ENCODE measurements at places on chromosomes 5 and 9. TPM values are rescaled to one million over a fixed set of nuclear protein-coding genes. Genes with fewer than 3 reads are reported as not detected.

Gene CCIN
- 0.40 TPM for total RNA-seq

Gene CCDC69
- total RNA-seq: 5.5 TPM

Gene PCDHB7
- total RNA-seq: 1.6 TPM

Gene IFNB1
- total RNA-seq: not detected

Gene LCN6
- not detected for total RNA-seq

Gene NR2F1-AS1
- total RNA-seq: 13.4 TPM

Gene ENG
- total RNA-seq: 8.1 TPM

Gene DNAI1
- total RNA-seq: not detected

Gene SLC46A2
- not detected for total RNA-seq

Gene CDC25C
- total RNA-seq: 6.8 TPM

Gene CKMT2
- 2.3 TPM for total RNA-seq

Gene ARID3C
- not detected for total RNA-seq

Gene TMEM245
- 74.6 TPM for total RNA-seq

Gene FGF1
- not detected for total RNA-seq

Gene IFNA21
- not detected for total RNA-seq

Gene ROPN1L
- 0.45 TPM for total RNA-seq

Gene DND1
- total RNA-seq: 3.3 TPM

Gene SCGB3A2
- 0.49 TPM for total RNA-seq

Gene GARIN3
- total RNA-seq: not detected

Gene CERCAM
- total RNA-seq: 134 TPM

Gene PCDHAC2
- 12.1 TPM for total RNA-seq

Gene STOM
- total RNA-seq: 53.9 TPM

Gene TBC1D9B
- total RNA-seq: 139 TPM

Gene FGD3
- total RNA-seq: 41.9 TPM

Gene FABP6
- total RNA-seq: not detected

Gene GRXCR2
- not detected for total RNA-seq

Gene FOXI1
- not detected for total RNA-seq

Gene PHYHD1
- total RNA-seq: 22.2 TPM

Gene SURF2
- total RNA-seq: 12.1 TPM

Gene FCN2
- total RNA-seq: not detected

Gene PLAC8L1
- 2.6 TPM for total RNA-seq

Gene CCDC192
- 2.1 TPM for total RNA-seq

Gene PCDHA5
- 3.6 TPM for total RNA-seq

Gene FBP2
- total RNA-seq: not detected

Gene SLC45A2
- 0.45 TPM for total RNA-seq

Gene FPGS
- total RNA-seq: 58.1 TPM

Gene CD14
- total RNA-seq: 0.35 TPM

Gene RPS14
- 2,627 TPM for total RNA-seq

Gene ABITRAM
- total RNA-seq: 17.7 TPM

Gene PFN3
- total RNA-seq: not detected

Gene ANGPTL2
- 16.6 TPM for total RNA-seq

Gene SLCO6A1
- total RNA-seq: 6.2 TPM

Gene S100Z
- 0.32 TPM for total RNA-seq

Gene FAM81B
- total RNA-seq: 4.3 TPM

Gene CAMK4
- 11.7 TPM for total RNA-seq

Gene CTXN3
- total RNA-seq: not detected

Gene RNF183
- 0.53 TPM for total RNA-seq

Gene LHFPL2
- total RNA-seq: 42.1 TPM
